ENCODE measurements at places on chromosomes 1 and 21.

GRCh38 chr1:48073798-48074530, 76.8 kb upstream of the TRABD2B start:
- no peak for DNase-seq

DNA sequence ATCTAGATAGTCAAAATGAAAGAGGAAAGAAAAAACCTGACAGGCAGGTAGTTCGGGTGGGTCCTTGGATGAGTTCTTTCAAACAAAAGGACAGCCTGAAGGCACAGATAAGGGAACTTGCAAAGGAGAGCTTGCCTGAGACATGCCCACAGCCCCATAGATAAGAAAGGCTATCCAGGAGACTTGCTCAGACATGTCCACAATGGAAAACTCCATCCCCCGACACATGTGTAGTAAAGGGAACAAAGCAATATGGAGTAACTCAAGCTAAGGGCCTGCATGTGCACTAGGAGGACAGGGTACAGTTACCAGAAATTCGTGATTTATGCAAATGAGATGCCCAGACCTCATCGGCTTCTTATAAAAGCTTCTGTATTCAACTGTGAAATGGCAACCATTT, 281.5 kb downstream of the NEGR1 start:
- no peak for DNase-seq

- no peak for DNase-seq
Observed at GRCh38 chr21:36696390-36697059, 2.4 kb upstream of the SIM2 start.

DNA sequence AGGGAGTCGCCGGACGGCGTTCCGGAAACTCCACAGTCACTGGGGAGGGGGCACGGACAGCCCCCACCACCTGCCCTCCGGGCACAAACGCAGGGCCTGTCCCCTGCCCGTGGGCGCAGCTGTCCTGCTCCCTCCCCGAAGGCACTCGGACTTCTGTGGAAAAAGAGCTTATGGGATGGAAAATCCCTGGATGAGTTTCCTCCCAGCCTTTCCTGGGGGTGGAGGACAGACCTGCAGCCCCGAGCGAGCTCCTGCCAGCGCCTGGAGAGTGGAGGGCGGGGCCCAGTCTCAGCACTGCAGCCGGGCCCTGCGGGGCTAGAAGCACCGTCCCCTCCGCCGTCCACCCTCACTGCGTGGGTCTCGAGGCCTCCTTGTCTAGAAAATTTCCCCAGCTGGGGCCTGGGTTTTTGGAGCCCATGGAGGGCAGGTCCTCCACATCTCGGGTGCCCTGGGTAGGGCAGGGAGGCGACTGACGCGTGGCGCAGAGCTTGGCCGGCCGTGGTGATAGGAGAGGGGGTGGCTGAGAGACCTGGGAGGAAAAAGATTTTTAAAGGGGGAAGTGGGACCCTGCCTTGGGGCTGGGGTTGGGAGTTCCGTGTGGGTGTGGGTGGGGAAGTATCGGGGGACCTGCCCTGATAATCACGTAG, 6.4 kb upstream of the COL6A1 start:
- no peak for DNase-seq

DNA sequence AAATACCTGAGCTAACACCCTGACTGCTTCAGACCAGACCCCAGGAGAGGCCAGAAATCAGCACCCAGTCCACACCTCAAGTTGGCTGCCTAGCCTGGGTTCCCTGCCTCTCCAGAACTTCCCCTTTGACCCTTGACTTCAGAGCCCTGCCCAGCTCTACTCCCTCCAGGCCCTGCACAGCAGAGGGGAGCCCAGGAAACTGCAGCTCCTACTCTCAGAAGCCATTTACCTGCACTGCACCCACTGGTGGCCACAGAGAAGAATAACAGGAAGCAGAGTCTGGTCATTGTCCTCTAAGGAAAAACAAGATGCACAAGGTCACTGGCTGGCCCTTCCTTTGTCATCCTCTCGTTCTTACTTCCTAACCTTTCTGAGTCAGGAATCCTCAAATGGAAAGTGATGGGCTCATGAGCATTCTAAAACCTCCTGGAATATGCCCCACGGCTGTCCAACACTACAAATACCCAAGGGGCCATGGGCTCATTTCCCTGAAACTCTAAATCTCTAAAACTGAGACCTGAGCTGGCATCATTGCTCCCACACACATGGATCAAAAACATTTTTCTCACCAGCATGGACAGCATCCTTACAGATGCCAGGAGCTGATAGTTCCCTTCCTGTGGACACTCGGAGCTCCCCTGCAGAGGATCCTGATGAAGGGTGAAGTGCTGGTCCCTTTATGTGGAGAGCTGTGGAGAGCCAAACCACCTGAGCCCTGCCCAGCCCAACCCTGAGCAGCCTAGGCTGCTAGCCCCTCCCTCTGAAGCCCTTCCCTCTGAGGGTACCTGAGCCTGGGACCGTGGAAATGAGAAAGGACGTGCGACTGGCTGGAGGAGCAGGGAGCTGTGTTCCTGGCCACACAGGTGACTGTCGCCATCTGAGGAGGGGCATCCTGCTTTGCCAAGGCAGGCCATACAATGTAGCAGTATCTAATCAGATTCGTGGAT, at the start of gene ITLN2:
Gene ITLN2 (minus strand): TSS at position 652 of the 947 bp plus-strand sequence. CDS start 68 bp downstream, at position 584.
- DNase-seq: no peak

GRCh38 chr1:112070677-112071076, 81.2 kb upstream of the KCND3 start:
- no peak for DNase-seq

DNA sequence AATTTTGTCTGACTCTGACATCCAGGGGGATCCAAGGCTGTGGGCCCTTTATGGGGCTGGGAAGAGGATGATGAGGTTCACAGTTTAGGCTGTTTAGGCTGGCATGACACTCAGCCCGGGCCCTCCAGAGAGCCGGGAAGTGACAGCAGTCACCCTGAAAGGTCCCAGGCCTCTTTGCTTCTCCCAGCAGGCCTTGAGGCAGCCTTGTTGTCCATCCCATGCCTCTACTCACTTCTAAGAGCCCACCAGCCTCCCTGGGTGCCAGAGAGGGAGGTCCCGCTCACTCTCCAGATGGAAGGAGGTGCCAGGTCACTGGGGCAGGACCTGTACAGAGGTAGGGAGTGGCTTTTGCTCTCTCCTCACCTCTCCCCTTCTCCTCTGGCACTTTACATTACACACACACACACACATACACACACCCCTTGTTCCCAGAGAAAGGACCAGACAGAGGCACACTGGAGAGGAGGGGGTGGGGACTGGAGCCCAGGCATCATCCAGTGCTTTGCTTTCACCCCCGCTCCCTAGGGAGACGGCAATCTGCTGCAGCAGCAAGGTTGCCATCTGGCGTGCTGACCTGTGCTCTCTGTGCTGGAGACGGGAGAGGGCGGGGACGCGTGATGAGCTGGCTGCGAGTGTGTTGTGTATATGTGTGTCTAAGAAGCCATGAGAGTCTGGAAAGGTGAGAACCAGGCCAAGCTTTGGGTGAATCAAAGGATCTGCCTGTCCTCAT, 4.6 kb downstream of the KLHDC8A start:
- no peak for DNase-seq

GRCh38 chr1:39407896-39408640, 83.4 kb upstream of the BMP8A start:
- DNase-seq: no peak

- DNase-seq: no peak
Observed at GRCh38 chr1:85325920-85326319, 49.5 kb upstream of the BCL10 start.

DNA sequence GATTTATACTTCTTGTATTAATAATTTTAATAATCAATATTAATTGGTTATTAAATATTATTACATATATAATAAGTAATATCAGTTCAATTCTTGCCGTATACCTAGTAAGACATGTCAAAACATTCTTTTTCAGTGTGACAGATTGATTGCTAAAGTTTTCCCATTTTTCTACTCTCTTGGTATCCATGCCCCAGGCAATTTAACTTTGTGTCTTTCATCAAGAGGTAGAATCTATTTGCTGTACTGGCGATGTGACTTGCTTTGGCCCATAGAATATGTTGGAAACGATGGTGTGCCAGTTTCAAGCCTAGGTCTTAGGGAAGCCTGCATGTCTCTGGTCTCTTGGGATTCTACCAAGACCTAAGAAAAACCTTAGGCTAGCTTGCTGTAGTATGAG, 436.1 kb upstream of the ADAMTS5 start:
- DNase-seq: no peak

GRCh38 chr1:92755541-92756461, 29.1 kb downstream of the EVI5 start:
- no peak for DNase-seq
